ENCODE measurements at places on chromosomes 5 and 9.

GRCh38 chr9:127974001-127974768, 6.6 kb downstream of the EEIG1 start:
- no peak for DNase-seq

DNA sequence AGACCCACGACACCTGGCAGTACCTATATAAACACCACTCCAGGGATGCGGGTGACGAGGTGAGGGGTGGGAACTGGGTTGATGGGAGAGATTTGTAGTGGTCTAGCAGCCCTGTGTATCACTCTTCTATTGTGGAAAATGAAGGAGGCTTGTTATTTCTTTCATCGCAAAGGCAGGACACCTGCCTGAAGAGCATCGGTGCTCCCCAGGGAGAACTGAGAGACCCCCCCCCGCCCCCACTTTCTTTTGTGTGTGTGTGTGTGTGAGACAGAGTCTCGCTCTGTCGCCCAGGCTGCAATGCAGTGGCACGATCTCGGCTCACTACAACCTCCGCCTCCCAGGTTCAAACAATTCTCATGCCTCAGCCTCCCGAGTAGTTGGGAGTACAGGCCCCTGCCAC, 8.3 kb upstream of the WDR5 start:
- DNase-seq = no peak

GRCh38 chr5:56465769-56466135, 232.6 kb upstream of the ANKRD55 start:
- no peak for DNase-seq

DNA sequence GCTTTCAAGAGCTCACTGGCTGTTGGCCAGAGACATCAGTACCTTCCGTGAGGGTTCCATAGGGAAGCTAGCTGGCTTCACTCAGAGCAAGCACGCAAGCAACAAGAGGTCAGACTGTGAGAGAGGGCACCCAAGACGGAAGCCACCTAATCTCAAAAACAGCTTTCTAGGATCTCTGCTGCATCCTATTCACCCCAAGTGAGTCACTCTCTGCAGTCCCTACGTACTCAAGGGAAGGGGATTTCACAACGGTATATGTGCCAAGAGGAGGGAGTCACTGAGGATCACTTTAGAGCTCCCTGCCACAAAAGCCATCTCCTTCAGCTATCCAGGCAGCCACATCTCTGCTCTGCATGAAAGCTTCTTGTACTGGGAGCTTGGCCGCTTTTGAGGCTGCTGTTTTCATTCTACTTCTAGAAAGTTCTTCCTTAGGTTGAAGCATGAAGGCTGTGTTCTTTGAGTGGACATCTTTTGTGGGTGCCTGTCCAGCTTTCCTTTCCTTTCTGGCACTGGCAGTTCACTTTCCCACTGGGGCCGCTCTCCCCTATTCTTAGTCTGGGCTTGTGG, 249.5 kb downstream of the MAN2A1 start:
- DNase-seq = no peak

GRCh38 chr5:80866371-80866770, 93.8 kb upstream of the RASGRF2 start:
- DNase-seq = no peak
